ENCODE measurements at places on chromosomes 1 and 21.
A peak's percentile ranks its signal among the peaks of the same experiment; 100 is the strongest.

DNA sequence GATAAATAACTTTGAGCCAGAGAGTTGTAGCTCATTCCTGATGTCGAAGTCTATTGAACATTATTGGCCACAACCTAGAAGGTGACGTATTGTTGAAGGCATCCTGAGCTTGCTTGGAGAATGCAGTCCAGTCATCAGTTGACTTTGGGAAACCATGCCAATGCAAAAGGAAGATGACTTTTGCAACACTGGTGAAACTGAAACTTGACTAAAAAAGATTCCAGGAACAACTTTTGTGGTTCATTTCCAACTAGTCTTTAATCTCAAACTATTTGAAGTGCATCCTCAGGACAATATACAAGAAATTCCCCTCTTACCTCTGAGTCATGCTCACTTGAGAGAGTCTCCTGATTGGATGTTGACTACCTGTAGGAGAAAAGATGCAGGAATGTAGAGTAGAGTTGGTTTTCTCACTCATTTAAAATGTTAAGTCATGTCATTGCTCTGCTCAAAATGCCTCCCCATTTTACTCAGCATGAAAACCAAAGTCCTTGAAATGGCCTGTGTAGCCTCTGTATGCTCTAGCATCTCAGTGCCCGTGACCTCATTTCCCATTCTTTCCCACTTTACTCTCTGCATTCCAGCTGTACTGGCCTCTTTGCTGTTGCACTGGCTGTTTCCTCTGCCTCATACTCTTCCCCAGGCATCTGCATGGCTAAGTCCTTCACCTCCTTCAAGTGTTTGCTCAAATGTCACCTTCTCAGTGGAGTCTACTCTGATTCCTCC lies 24.4 kb upstream of the LEPR start:
- DNase-seq: no peak

GRCh38 chr1:211485480-211485857 lies 6.5 kb downstream of the RD3 start:
- DNase-seq: no peak

GRCh38 chr1:184743062-184743756 lies 11.4 kb downstream of the EDEM3 start:
- DNase-seq: no peak

- no peak for DNase-seq
Observed at GRCh38 chr1:181936269-181936668, 125.2 kb downstream of the ZNF648 start.

DNA sequence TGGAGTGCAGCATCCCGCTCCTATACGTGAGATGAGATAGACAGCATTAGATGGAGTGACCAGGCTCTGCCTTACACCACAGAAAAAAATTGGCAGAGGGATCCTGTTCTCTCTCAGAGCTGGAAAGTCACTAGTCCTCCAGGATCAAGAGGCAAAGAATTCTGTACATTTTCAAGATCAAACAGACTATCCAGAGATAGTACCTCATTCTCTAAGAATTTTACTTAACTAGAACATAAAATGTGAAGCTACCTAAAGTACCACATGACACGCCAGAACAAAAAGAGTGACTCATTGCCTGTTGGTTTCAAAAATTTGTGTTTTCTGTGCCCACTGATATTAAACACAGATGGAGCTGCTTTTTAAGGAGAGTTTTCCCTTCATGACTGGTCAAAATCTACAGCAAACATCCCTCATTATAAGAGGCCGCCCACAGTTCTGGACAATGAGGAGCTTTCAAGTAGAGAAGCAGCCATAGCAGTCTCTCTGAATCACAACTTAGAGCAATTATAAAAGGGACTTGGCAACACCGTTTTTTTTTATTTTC lies 32.3 kb downstream of the CD160 start:
- no peak for DNase-seq

- peak; percentile 53 for DNase-seq
Observed at GRCh38 chr1:202599669-202600431, 110.4 kb downstream of the SYT2 start.

- DNase-seq: no peak
Observed at GRCh38 chr21:21807598-21807903, 809.3 kb downstream of the NCAM2 start.

DNA sequence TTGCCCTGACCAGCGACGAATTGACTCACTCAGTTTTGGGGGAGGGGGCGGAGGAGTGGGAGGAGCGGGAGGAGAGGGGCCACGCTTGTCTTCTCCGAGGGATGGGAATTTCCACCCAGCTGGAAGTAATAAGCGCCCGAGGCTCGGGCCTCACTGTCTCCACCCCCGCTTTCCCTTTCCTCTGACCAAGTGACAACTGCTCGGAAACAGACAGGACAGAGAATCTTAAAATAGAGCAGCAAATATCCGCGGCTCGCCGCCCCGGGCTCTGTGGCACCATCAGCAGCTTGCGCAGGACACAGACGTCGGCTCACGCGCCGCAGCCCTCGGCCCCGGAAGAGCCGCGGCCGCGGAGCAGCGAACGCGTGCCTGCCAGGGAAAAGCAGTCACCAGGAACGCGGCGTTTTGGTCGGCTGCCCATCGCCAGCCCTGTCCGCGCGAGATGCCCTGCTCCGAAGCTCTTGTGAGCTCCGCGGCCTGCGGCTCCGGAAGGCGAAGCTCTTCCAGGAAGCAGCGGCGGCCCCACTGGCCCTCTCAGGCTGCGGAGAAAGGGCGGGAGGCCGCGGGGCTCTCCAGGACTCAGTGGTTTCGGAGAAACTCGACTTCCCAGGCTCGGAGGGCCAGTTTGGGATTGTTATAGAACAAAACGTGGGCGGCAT lies 10.7 kb upstream of the RGS16 start:
- DNase-seq: peak; percentile 53

GRCh38 chr1:3078430-3078861 lies 9.4 kb downstream of the PRDM16 start:
- no peak for DNase-seq

DNA sequence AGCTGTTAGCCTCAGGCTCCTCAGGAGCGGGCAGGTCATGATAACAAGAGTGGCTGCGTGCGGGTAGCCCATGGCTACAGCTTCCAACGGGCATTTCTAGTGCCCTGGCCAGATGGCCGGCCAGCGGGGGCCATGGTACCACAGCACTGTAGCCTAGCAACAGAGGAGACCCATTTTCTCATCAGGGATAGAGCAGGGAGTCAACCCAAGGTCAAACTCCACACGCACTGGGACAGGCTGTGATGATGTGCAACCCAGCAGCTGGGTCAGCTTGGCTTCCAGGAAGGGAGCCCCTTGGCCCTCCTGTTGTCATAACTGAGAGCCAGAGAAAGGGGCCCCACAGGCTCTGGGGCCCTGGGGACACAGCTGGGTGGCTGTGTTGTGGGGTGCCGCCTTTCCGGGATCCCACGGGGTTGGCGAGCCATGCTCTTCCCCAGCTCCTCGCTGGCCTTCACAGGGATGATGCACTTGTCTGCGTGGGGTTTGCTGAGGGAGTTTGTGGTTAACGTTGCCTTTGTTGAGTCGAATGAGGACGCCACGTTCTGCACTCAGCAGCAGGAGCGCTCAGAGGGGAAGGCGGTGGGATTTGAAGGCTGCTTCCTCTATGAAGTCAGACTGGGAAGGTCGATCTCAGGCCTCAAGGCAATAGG lies 46.3 kb downstream of the COL18A1 start:
- DNase-seq: no peak

GRCh38 chr1:153919876-153920852 lies 2.6 kb downstream of the GATAD2B start:
- DNase-seq: no peak

DNA sequence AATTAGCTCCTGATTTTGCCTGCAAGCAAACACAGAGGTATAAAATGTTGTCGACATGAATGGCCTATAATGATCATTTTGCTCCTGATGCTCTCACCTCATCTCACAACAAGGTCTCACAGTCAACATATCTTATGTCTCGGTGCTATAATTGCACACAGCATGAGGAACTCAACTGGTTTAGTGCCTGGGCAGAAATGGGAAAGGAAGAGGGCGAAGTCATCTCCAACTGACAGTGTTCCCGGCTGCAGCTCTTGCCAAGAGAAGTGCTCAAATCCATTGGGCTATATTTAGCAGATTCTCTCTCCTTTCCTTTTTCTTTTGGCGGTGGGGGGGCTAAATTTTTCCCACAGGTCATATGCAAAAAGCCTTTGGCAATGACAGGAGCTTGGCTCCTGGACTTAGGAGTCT lies 53.0 kb downstream of the SLC45A1 start:
- no peak for DNase-seq

DNA sequence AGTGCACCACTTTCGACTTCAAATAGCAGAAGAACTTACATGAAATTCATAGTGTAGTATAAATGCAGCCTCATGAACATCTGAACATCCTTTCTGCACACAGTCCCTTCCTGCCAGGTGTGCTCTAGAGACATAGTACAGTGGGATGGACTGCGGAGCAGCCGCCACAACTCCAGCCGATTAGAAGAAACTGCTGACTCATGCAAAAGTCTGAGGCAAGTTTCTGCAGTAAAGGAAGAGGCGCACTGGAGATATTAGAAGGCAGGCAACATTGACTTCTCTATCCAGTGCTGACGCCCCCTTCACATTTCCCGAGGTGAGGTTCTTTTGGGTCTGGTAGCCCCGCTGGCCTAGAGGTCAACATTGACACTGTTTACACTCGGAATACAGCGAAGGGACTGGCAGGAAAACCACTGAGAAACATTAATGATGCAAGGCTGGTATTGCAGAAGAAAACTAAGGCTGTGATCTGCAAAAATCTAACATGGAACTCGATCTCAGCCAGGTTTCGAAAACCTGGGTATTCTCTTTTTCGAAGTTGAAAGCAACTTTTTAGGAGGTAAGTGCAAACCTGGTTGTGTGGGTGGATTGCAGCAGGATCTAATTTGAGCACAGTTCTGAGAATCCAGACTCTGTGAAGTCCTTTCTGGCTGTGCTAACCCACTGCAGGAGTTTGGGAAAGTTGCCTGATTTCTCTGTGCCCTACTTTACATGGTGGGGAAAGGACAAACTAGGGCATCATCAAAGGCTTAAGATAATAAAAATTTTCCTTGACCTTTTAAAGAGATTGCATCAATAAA lies 90.7 kb downstream of the CDC7 start:
- no peak for DNase-seq

GRCh38 chr1:24928689-24929397 lies 1.2 kb downstream of the RUNX3 start:
- peak; percentile 82 for DNase-seq

DNA sequence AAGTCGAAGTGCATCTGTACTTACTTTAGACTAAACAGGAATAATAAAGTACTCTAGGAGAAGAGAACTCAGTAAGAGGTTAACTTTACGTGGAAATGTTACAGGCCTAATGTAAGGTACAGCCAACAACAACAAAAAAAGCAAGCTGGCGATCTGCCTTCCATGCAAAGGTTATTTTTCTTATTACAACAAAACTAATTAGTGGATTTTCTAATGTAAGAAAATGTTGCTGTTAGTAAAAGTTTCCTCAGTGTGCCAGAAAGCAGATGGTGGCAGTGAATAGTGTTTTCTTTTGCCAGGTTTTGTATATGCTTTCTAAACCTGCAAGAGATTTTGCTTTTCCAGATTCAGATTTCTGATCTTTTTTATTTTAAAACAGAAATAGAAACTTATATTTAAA lies 179.2 kb downstream of the NFIA start:
- no peak for DNase-seq

DNA sequence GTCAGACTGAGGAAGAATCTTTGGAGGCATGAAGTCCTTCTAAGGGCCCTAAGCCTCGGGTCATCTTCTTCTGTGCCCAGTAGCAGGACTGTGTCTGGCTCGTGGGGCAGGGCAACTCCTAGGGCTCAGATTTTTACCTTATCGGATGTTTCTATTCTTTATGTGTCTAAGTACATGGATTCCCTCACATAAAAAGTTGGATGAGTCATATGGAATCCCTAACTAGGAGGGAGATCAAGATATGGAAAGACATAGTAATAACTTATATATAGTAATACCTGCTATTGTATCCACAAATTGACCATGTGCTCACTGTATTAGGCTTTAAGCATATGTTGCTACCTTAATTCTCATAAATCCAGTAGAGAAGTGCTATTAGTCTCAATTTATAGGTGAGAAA lies 364.5 kb upstream of the CAMK1G start:
- no peak for DNase-seq

DNA sequence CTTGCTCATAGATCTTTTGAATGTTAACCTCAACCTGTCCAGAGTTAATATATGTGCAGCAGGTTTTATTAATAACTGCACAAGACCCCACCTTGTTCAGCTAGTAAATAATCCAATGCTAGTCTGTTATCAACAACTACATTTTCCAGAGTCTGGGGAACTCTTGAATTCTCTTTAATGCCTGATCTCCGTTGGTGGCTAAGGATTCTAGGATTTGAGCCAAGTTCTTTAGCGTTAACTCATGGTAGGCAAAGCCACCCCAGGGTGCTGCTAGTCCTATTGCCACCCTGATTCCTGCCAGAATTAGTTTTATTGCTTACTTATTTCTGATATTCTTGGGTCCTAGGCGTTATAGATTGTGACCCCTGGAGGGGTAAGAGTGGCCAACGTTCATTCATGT lies 12.8 kb downstream of the BACE2 start:
- no peak for DNase-seq

DNA sequence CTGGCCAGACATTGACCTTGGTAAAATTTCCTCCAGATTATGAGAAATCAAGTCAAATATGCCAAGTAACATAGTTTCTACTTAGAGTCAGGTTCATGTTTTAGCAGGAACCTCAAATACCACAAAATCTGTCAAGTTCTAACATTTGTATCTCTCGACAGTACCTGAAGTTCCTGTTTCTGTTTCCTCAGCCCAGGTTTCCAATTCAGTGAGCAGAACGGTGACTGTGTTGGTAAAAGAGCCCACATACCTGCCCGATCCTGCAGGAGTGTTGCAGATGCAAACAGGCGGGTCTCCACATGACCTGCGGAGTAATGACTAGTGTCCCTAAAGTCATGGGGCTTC lies 57.9 kb upstream of the LGALS8 start:
- DNase-seq: no peak

DNA sequence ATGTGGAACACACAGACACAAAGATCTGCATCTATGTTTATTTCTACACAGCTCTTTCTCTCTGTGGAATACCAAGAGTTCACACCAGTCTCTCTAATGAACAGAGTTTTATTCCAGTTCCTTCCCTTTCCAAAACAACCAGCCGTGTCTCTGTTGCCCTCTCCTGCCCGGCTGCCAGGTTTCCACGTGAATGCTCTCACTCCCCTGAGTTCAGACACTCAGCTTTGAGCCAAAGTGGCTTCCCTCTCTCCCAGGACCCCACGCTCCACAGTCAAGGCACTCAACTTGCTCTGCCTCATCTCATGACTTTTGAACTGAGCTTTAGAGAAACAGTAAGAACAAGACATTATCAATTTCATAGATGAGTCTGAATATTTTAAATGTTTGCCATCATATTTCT lies 488.9 kb downstream of the SMYD3 start:
- DNase-seq: no peak

DNA sequence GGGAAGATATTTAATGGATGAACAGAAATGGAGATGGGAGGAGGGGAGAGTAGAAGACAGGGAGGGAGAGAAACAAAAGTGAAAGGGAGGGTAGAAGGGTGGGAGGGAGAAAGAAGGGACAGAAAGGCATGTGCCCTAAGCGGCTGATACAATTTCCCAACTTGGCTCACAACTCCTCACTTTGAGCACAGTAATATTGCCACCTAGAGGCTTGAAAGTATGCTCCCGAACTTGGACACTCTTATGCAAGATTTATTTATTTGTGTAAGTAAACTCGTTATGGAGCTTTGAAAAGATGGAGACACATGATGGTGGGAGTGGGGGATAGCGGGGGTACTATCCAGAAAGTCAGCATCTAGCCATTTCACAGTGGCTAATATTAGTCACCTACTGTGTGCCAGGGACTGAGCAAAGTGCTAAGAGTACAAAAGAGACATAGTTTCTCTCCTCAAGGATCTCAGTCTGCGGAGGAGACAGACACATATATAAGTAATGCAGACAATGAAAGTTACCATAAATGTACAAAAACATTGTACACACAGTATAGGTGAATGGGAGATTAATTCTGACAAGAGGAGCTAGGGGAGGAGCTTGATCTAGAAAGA lies 189.7 kb downstream of the SEC16B start:
- DNase-seq: no peak
